ENCODE measurements at places on chromosomes 1 and 21.

DNA sequence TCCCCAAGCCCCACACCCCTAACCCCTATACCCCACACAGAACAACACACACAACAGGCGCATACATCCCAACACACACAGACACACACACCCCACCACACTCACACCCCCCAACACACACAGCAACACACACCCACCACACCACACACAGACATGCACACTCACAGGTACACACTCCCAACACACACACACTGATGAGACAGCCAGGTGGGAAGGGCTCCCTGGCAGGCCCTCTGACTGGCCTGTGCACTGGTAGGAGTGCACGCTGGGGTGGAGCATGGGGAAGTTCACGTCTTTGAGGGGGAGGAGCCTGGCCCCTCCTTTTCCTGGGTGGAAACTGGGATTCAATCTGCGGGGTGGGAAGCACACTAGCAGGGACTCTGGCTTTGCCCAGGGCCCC lies 116.7 kb downstream of the RHOU start:
- peak; percentile 49 for DNase-seq

DNA sequence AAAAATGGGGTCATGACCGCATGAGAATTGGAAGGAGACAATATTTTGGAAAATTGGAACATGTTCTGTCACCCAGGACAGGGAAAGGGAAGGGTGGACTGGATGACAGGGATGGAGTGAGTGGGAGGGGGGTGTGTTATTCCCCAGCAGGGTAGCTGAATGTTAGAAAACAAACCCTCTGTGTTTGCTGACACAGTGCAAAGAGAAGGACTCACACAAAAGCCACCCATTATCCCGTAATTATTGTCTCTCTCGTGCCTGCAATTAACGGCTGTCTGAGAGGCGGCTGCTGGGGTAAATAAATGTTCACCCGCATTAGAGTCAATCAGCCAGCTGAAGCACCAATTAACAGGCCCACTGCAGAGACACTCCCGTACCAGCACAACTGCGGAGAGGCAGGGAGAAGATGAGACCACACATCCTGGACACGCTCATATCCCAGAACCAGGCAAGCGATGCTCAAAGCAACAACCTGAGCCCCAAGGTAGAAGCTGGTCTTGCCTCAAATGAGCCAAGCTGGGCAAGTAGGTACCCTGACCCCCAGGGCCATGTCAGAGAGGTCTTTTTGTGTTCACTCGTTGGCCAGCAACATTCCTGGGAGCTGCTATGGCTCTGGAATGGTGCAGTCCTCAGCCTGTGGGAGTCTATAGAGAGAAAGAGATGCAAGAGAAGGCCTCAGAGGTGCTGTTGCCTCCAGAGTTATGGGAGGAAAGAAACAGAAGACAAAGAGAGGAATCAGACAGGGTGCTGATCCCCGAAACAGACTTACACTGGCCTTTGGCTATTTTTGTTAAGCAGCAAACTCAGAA lies 19.4 kb downstream of the PLEKHA6 start:
- no peak for DNase-seq

DNA sequence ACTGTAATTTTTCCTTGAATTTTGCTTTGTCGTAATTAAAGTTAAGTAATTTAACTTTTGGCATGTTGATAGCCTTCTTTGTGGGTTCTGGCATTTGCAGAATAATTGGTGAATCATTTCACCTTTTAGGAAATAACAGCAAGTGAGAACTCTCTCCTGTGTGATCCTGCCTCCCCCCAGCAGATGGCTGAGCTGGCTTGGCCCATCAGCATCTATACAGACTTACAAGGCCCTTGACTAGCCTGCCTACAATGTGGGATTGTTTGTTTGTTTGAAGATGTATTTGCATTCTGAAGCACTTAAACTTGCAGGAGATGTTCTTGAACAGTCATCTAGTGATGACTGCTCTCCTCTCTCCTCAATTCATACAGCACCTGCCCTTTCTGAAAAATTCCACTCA lies 55.9 kb downstream of the MACO1 start:
- DNase-seq, result no peak

DNA sequence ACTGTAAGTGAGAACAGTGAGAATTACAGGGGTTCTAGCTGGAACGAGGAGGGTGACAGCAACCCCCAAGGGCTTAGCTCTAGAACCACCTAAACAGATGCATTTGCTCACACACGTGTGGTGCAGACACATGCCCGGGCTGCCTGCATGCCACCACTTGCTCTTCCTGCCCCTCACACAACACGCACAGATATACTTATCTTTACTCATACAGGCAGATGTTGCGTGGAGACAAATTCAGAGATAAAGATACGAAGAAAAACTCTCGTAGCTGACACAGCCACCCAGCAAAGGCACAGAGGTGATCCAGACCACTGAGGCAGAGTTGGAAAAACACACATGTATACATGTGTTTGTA lies 13.5 kb downstream of the VANGL1 start:
- no peak for DNase-seq

DNA sequence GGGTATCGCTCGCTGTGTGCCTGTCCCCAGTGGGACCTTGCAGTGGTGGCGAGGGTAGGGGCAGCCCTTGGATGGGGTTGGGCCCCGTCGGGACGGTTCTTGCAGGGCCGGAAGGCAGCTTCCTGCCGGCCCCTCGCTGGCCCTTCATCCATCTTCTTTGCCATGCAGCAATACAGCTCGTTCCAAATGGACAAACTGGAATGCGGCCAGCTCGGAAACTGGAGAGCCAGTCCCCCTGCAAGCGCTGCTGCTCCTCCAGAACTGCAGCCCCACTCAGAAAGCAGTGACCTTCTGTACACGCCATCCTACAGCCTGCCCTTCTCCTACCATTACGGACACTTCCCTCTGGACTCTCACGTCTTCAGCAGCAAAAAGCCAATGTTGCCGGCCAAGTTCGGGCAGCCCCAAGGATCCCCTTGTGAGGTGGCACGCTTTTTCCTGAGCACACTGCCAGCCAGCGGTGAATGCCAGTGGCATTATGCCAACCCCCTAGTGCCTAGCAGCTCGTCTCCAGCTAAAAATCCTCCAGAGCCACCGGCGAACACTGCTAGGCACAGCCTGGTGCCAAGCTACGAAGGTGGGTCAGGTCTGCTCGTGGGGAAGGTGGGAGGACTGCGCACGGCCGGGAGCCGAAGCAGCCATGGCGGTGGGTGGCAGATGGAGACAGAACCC lies 45.8 kb downstream of the SIM2 start:
- DNase-seq, result no peak

DNA sequence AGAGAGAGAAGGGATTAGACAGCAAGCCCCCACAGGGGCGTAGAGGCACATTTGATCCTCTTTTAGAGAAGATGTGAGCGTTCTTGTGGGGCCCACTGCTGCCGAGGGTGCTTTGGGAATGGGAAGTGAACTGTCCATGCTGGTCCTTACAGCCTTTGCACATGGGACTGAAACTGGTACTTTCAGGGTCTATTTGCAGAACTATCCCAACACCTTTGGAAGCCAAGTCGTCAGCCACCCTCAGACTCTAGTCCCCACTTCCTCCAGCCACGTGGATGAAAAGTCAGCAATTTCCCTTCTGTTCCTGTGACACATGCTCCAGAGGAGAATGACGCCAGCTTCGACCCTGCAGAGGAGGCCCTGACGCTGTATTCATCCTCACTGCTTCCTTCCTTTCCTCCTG lies 2.6 kb upstream of the RAB7B start:
- DNase-seq, result no peak

DNA sequence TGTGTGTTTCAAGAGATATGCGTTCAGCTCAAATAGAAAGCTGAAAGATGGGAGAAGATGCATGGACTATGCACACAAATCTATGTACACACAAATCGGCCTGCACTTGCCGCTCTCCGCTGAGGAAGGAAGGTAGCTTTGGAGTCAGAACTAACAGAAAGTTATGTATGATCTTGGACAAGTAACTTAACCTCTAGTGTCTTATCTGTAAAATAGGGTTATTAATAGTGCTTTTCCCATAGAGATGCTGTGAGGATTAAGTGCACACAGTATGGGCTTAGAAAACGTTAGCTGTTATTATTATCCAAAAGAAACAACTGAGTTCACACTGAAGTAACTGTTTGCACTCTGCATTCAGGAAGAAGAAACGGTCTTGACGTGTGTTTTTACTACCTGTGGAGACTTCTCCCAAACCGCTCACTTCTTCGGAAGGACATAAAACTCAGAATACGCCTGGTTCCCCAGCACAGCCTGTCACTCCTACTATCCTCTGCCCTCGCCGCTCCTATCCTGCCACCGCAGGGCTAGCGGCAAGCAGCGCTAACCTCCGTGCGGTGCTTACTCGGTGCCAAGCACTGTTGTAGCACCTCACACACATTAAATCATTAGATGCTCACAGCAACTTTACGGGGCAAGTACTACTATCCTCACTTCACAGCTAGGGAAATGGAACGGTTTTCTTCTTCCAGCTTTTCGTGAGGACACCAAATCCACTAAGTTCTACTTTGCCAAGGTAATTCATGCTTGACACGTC lies 1.3 kb downstream of the TGFBR3 start:
- DNase-seq, result no peak

GRCh38 chr1:212453156-212453857 lies 20.6 kb downstream of the NENF start:
- DNase-seq, result no peak

DNA sequence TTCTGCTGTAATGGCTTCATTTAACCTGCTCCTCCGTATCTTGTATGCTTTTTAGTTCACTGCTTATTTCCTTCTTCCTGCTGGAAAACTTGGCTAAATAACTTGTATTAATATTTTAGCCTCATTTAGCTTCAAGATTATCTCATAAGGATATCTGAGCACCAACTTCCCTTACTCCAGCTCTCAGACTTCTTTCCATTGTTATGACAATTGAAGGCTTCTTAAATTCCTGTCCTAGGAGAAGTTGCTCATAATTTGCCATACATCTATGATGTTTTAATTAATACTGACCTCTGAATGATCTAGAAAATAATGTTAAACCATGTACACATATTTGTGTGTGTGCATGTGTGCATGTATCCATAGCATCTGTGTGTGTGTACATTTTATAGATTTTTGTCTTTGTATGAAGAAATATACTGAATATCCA lies 1524.4 kb upstream of the TPTE start:
- DNase-seq, result no peak

DNA sequence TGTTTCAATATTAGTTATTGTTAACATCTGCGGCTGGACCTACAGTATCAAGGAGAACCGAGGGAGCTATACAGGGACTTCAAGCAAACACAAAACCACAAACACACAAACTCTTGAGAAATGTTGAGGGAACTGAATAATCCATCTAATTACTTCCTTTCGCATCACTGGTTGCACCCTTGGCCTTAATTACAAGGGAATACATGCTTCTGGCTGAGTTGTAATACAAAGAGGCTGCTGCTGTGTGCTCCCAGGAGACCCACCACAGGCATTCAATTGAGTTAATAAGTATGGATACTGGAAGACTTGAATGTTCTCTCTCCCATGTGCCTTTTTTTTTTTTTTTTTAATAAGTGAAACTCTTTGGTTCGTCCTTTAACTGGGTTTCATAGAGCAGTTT lies 16.8 kb upstream of the SMYD2 start:
- DNase-seq, result no peak

DNA sequence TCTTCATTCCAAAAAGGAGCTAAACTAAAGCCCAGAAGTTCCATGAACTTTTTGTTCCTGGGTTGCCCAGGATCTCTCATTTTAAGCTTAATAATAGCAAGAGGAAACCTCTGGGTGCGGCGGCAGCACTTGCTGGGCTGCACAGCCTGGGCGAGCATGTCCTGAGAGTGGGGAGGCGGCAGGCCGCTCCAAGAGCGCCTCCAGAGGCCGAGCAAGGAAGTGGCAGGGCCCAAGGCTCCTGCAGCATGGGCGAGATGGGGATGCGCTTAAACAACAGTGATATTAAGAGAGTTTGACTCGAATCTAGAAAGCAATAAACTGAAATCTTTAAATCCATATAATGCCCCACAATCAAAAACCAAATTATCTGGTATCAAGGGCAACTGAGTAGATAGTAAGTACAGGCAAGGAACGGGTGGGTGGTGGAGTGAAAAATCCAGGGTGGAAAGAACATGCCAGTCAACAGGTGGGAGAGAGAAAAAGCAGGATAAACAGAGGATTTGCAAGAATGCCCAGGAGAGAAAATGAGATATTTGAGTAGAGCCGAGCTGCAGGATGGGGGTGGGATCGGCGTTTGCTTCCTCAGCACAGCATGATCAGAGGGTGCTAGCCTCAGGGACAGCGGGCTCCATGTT lies 14.1 kb upstream of the TNR start:
- no peak for DNase-seq

DNA sequence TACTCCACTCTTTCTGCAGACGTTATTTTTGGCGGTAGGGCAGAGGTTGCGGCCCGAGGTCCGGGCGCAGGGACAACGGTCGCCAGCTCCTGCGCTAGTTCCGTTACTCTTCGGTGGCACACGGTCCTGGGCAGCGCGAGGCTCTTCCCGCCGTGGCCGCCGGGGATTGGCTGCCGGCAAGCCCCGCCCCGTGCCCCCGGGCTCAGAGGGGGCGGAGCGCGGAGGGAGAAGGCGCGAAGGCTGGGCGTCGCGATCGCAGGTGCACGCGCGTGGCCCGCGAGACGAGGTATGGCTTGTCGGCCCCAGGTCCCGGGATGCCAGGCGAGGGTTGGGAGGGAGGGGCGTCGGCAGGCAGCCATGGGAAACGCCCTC lies 518 bp upstream of the SHE start:
- no peak for DNase-seq

GRCh38 chr21:38506661-38507281 lies 8.5 kb upstream of the ERG start:
- DNase-seq, result no peak

DNA sequence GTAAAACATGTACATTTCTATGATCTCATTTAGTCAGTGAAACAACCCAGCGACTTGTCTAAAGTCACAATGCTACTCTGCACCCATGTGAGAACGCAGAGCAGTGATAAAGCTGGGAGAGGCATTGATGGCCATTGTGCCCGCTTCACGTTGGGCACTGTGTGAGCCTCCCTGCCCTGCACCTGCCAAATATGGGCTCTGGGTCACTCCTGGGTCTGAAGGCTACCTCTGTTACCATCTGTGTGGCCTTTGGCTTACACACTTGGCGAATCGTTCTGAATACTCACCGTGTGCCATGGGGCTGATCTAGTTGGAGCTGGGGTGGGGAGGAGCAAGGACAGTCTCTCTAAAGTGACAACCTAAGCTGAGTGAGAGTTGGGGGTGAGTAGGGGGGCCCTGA lies 29.9 kb downstream of the PCSK9 start:
- DNase-seq, result no peak

DNA sequence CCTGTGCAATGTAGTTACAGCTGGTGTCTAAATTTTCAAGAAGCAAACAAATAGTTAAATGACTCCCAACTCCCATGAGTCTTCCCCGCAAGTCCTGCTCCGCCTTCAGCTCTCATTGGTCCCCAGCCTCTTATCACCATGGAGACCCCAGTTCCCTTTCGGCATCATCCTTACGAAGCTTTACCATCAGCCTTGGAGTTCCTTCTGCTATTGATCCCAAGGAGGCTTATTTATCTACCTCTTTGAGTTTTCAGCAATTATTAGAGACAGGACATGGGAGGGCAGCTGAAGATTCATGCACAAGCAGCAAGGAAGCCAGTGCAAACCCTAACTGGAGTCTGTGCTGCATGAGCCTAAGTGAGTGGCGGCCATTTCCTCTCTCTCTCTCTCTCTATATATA lies 12.3 kb downstream of the KCNA2 start:
- no peak for DNase-seq
